ENCODE measurements at places on chromosomes 13 and 19. TPM values are rescaled to one million over a fixed set of nuclear protein-coding genes. Genes with fewer than 3 reads are reported as not detected.
A peak's percentile ranks its signal among the peaks of the same experiment; 100 is the strongest.

DNA sequence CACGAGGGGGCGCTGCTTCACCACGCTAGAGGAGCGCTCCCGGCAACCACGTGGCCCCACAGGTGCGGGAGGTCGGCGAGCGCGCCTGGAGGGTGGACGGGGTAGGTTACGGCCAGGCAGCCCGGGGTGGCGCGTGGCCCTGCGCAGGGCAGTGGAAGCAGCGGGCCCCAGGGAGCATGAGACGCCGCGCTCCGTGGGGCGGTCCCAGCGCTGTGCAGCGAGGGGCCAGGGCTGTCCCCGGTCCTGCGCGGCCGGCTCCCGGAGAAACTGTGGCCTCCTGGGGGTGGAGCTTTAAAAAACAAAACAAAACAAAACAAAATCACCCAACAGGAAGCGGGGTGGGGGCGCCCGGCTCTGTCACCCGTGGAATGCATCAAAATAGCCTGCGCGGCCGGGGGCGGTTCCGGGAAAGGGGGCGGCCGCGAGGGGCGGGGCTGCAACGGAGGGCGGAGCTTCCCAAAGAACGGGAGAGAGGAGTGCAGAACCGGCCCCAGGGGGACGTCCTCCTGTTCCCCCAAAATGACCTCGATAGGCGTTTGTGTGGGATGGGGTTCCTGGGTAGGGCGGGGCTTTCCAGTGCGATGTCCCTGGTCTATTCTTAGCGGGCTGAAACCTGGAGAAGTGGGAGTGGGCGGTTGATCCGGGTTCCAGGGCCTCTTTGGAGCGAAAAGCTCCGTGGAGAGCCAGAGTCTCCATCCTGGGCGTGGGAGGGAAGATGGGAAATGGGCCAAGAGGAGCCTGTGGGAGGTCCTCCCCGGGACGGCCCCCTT, 27.3 kb downstream of the NUMBL start:
- H3K36me3 ChIP-seq: no peaks in the 10 kb centered on the region
- H3K27ac ChIP-seq: peak overlapping the region; percentile 75
- peaks cover 6% of the 10 kb centered on the region for H3K27me3 ChIP-seq
- H3K4me3 ChIP-seq: peak overlapping the region; percentile 89
- peaks cover 10% of the 10 kb centered on the region for H3K4me1 ChIP-seq

DNA sequence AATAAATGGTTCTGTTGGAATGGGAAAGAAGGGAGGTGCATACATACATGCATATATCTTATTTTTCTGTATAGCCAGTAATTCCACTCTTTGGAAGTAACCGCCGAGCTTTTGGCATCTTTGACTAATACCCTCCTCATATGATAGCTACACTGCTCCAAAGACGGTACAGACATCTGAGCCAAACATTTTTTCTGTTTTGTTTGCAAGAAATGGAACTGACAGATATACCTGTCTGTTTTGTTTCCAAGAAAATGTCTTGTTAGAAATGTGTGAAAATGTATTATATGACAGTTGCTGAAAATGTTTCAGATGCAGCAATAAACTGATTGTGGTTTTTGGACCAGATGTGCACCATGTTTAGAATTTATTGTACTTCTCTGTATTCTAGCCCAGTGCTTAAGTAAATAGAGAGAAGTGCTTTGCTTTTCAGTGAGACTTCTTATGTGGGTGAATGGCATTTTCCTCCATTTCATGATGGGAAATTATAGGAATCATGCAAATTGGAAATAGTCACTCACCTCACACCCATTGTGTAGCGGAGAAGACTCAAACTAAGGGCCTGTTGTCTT, 396.9 kb downstream of the KCNRG start:
- no peak overlapping the region for H3K4me3 ChIP-seq
- H3K27me3 ChIP-seq: no peaks in the 10 kb centered on the region
- H3K27ac ChIP-seq: no peak overlapping the region
- peaks cover 2% of the 10 kb centered on the region for H3K36me3 ChIP-seq
- no peak for DNase-seq
- peaks cover 3% of the 10 kb centered on the region for H3K4me1 ChIP-seq

The OR10H1 gene
- not detected for total RNA-seq

The CCDC169 gene
- not detected for total RNA-seq

The FFAR1 gene
- 1.4 TPM for total RNA-seq

DNA sequence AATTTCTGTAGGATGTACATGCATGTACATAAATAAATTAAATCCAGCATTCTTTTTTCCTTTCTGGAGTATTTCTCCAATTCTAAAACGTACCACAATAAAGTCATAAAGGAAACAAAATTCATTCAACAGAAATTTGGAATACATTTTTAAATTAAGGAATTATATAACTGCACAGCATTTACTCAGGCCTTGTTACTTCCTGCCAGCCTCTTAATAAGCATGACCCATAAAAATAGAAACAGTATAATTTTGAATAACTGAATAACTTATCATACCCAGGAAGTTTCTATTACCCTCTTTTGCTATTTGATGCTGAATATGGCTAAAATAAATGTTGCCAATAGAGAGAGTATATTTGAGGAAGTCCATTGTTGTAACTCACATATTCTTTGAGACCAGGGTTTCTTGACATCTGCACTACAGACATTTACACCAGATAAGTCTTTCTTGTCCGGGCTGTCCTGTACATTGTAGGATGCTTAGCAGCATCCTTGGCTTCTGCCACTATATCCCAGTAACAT, 178.2 kb downstream of the KLF12 start:
- H3K27me3 ChIP-seq: no peaks in the 10 kb centered on the region
- no peaks in the 10 kb centered on the region for H3K36me3 ChIP-seq
- no peak overlapping the region for H3K4me3 ChIP-seq
- DNase-seq: no peak

DNA sequence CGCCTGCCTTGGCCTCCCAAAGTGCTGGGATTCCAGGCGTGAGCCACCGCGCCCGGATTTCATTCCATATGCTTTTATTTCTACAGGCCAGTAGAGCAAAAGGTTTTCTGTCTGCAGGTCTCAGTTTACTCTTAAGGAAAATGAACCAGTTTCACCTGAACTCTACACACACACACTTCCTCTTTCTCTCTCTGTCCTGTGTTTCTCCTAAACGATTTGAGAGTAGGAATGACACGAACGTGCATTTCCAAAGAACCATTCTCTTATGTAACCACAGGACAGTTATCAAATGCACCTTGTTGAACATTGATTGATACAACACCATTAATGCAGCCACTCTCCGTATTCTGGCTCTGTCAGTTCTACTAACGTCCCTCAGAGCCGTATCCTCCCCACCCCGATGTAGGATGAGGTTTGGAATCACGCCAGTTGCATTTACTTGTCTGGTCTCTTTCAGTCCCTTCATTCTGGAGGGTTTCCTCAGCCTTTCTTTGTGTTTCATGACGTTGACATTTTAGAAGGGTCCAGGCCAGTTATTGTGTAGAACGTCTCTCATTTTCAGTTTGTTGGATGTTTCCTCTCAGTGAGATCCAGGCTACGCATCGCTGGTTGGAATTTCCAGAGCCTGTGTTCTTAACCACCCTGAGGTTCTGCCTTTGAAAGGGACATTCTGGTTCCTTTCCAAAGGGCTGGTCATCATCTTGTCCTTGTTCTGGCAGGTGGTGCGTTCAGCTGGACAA, 36.0 kb downstream of the BICRA start:
- H3K4me3 ChIP-seq: no peak overlapping the region
- DNase-seq: no peak
- peak overlapping the region; percentile 47 for H3K27ac ChIP-seq
- H3K4me1 ChIP-seq: peaks cover 35% of the 10 kb centered on the region

- H3K4me1 ChIP-seq: no peaks in the 10 kb centered on the region
- no peaks in the 10 kb centered on the region for H3K27me3 ChIP-seq
- no peaks in the 10 kb centered on the region for H3K36me3 ChIP-seq
Measured at GRCh38 chr13:57739543-57740190, 108.1 kb downstream of the PCDH17 start.

The FBN3 gene
- total RNA-seq: not detected

The RTBDN gene
- not detected for total RNA-seq

DNA sequence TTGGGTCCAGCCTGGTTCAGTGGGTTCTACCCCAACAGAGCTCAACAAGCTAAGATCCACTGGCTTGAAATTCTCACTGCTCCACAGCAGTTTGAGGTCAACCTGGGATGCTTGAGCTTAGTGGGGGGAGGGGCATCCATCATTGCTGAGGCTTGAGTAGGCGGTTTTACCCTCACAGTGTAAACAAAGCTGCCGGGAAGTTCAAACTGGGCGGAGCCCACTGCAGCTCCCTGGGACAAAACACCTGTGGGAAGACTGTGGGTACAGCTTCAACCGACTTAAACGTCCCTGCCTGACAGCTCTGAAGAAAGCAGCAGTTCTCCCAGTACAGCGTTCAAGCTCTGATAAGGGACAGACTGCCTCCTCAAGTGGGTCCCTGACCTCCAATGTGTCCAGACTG, 1161.9 kb downstream of the UQCRFS1 start:
- no peaks in the 10 kb centered on the region for H3K27me3 ChIP-seq
- H3K27ac ChIP-seq: no peak overlapping the region
- DNase-seq: no peak
- no peaks in the 10 kb centered on the region for H3K4me1 ChIP-seq
- no peaks in the 10 kb centered on the region for H3K36me3 ChIP-seq
- H3K4me3 ChIP-seq: no peak overlapping the region

The PGLYRP2 gene
- not detected for total RNA-seq

The PABPC3 gene
- 0.31 TPM for total RNA-seq

- H3K4me1 ChIP-seq: peaks cover 48% of the 10 kb centered on the region
- H3K27ac ChIP-seq: peak overlapping the region; percentile 84
- peak overlapping the region; percentile 36 for H3K4me3 ChIP-seq
- H3K36me3 ChIP-seq: peaks cover 9% of the 10 kb centered on the region
- H3K27me3 ChIP-seq: peaks cover 5% of the 10 kb centered on the region
Measured at GRCh38 chr19:46613525-46613924, 11.4 kb downstream of the PTGIR start.

GRCh38 chr13:48201044-48201443, 32.0 kb upstream of the ITM2B start:
- no peak for DNase-seq
- H3K27ac ChIP-seq: no peak overlapping the region
- H3K36me3 ChIP-seq: peaks cover 3% of the 10 kb centered on the region
- H3K27me3 ChIP-seq: no peaks in the 10 kb centered on the region
- H3K4me3 ChIP-seq: no peak overlapping the region

GRCh38 chr19:7355871-7356270, 7.1 kb downstream of the ARHGEF18 start:
- H3K27me3 ChIP-seq: no peaks in the 10 kb centered on the region
- peaks cover 42% of the 10 kb centered on the region for H3K4me1 ChIP-seq
- no peak overlapping the region for H3K4me3 ChIP-seq
- H3K36me3 ChIP-seq: peaks cover 10% of the 10 kb centered on the region

The MLNR gene
- total RNA-seq: not detected

- no peaks in the 10 kb centered on the region for H3K36me3 ChIP-seq
- no peak overlapping the region for H3K4me3 ChIP-seq
- no peaks in the 10 kb centered on the region for H3K4me1 ChIP-seq
- H3K27me3 ChIP-seq: no peaks in the 10 kb centered on the region
- H3K27ac ChIP-seq: no peak overlapping the region
Measured at GRCh38 chr13:34411177-34411576, 530.9 kb upstream of the NBEA start.

DNA sequence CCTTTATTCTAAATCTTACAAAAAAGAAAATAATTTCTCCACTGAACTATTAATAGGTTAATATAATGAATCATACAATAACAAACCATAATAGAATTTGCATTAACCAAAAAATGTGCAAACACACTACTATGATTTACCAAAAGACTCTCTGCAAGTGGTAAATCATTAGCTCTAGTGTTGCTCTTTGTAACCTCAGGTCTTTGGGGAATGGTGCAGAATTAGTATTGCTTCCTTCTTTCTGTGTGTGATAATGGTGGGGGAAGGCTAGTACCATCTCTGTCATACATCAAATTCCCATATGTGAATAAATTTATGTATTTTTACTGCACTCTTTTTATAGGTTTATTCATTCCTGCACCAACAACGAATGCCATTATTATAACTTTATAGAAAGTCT, 105.1 kb downstream of the COG6 start:
- H3K4me3 ChIP-seq: no peak overlapping the region
- no peaks in the 10 kb centered on the region for H3K36me3 ChIP-seq
- H3K4me1 ChIP-seq: no peaks in the 10 kb centered on the region
- no peak for DNase-seq

The GJB6 gene
- total RNA-seq: 3.3 TPM

DNA sequence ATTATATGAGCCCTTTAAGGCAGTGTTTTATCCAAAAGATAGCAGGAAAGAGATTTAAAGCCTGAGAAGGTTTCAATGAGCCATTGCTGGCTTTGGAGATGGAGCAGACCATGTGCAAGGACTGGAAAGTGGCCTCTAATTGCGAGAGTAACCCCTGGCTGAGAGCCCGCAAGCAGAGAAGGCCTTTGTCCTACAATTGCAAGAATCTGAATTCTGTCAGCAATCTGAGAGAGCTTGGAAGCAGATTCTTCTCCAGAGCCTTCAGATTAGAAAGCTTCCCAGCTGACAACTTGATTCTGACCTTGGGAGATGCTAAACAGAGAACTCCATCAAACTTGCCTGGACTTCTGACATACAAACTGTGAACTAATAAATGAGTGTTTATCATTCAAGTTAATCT, 528.7 kb upstream of the KLF12 start:
- H3K36me3 ChIP-seq: no peaks in the 10 kb centered on the region
- DNase-seq: no peak
- peaks cover 3% of the 10 kb centered on the region for H3K4me1 ChIP-seq
- H3K4me3 ChIP-seq: no peak overlapping the region

DNA sequence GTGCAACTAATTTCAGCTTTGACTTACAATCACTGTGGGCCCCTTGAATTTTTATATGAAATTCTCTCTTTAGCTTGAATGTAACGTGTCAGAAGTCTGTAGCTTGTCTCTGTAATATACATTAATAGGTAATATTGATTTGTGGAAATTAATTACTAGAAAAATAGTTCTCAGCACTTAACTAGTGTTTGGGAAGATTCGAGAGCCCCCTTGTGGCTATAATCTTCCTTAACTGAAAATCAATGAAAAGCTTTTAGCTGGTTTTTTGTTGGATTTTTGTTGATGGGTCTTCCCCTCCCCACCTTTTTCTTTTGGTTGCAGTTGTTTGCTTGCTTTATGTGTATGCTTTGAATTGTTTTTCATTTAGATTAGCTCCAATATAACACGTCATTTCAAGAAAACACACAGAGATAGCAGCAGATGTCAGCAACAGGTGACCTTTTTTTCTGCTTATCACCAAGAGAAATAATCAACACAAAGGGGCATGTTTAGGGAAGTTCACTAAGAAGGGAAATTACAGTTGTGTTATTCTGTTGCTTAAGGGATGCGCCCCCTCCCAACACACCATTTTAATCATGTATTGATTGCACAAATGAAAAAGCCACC, 176.8 kb downstream of the OXGR1 start:
- H3K27me3 ChIP-seq: peaks cover 5% of the 10 kb centered on the region
- H3K4me1 ChIP-seq: no peaks in the 10 kb centered on the region
- H3K4me3 ChIP-seq: no peak overlapping the region
- no peak overlapping the region for H3K27ac ChIP-seq
- H3K36me3 ChIP-seq: no peaks in the 10 kb centered on the region
